ENCODE measurements at places on chromosomes 2 and 18.

DNA sequence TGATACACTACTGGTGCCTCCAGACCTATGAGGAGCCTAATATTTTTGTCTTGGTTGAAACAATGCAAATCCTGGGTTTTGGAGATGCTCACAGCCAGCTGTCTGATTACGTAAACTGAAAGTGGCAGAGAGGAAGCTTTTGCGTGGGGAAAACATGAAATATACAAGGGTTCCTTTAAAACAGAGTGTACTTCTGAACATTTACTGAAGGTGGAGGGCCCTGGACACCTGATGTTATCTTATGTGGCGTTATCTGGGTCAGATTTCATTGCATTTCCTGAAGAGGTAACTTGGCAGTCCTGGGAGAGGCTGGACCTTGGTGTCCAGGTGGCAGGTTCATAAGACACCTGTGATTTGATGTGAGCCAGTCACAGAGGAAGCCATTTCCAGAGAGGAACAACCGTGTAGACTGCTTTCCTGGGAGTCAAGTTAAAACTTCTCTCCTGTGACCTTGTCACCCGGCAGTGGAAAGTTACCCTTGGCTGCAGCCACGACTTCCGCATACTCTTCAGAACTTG, 105.0 kb downstream of the NEDD4L start:
- no peak for DNase-seq

DNA sequence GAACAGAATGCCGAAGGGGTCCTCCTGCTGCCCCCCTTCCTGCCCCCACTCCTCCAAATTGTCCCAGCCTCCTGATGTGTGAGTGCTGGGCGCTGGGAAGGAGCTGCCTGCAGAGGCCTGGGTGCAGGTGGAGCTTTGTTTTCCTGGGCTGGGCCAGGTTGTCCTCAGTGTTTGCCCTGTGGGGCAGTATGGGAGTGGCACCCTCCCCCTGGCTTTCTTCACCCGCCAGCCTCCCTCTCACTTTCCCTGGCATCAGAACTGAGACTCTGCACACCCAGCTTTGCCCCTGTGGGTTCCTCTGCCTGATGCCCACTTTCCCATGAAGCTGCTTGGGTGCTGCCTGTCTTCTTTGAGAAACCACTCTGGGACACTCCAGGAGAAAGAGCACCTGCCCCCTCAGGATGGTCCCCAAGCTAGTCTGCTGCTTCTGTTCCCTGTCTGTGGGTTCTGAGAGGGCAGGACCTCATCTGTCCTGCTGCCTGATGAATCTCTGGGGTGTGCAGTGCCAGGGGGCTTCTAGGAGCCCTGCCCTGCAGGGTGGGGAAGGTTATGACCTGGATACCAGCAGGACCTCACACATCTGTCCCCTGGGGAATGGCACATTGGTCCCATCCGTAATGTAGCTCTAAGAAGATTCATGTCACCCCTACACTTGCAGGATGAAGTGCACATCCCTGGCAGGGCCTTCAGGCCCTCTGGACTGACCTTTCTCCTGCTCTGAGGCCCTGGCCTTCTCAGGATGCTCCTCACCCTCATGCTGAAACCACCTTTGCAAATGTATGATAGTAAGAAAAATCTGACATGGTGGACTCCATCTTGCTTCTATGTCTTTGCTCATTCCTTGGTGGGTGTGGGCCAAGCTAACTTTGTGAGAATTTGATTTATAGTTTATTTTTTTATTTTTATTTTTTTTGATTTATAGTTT, 146.8 kb upstream of the HS6ST1 start:
- no peak for DNase-seq

GRCh38 chr2:205925373-205926337, 160.3 kb downstream of the INO80D start:
- DNase-seq = peak; percentile 41

- no peak for DNase-seq
Measured at GRCh38 chr18:31581498-31582197, 10.0 kb upstream of the TTR start.
